Psoas muscle (tissue), 8 donors: ENCODE measurements at places on chromosomes 12 and 14. TPM values are rescaled to one million over a fixed set of nuclear protein-coding genes. Genes with fewer than 3 reads are reported as not detected.

Gene FAM90A1
- polyA plus RNA-seq = not detected

Gene CMA1
- polyA plus RNA-seq = 0.34 TPM

Gene RD3L
- not detected for polyA plus RNA-seq

Gene TSHR
- 0.20 TPM for polyA plus RNA-seq

Gene EDDM3A
- not detected for polyA plus RNA-seq
